ENCODE measurements at places on chromosomes 11 and 22. TPM values are rescaled to one million over a fixed set of nuclear protein-coding genes. Genes with fewer than 3 reads are reported as not detected.

GRCh38 chr11:111097191-111097590 is 148.3 kb upstream of the POU2AF2 start:
- peak; percentile 91 for DNase-seq

The CLDN5 gene
- 70.1 TPM for total RNA-seq

DNA sequence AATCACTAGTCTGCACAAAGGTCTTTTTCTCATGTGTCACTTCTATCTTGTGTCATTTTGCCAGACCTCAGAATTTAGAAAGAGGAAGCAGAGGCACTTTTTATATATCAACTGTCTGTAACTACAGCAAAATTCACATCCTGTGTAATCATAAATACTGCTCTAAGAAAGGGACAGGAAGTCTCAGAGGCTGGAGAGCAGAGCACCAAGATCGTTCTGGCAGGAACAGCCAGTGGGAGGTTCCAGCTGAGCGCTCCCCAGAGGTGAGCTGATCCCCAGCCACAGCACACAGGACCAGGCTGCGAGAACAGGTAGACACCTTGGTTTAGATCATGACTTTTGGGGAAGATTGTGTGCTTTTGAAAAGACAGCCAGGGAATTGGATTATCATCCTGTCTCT is at the start of gene MS4A7:
TSS of gene MS4A7 (plus strand) at position 179 of the 400 bp plus-strand sequence. CDS start 4,610 bp downstream, outside the sequence.
- DNase-seq = peak; percentile 85

DNA sequence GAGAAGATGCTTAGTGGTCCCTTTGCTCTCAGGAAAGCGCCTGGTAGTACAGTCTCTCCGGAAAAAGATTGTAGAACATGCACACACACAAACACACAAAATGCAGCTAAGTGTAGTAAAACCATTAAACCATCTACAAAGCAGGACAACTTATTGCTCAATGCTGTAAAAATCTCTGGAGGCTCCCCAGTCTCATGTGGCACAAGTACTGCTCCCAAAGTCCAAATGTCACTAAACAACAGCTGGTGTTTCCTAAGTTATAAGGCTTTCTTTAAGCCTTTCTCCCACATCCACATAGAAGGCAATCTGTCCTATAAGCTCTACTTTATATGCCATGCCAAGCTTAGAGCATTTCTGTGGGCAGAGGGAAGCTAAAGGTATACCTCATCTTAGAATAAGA is 32.9 kb downstream of the CDON start:
- no peak for DNase-seq

GRCh38 chr11:97123237-97123636 is 733.4 kb downstream of the JRKL start:
- DNase-seq = no peak

The ANO5 gene
- total RNA-seq = 2.3 TPM

The PLA2G3 gene
- total RNA-seq = not detected

- DNase-seq = peak; percentile 89
Measured at GRCh38 chr11:75388386-75389275, 10.7 kb upstream of the RPS3 start.

DNA sequence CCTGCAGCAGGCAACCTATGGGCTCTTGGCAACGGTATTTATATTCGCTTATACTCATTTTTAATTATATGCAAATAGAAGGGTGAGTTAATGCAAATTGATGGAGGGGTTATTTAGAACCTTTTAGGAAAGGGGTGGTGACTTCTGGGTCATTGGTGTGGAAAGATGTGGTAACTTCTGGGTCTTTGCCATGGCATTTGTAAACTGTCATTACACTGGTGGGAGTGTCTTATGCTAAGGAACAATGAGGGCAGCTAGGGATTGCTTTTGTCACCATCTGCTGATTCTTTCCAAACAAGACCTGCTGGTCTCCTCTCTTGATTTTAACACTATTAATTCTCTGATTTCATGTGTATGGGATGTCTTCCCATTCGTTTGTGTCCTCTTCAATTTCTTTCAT is 11.7 kb upstream of the KAT5 start:
- no peak for DNase-seq

GRCh38 chr11:65918211-65919140 is at the start of gene C11orf68:
Gene C11orf68 (minus strand): TSS chr11:65919062. CDS start chr11:65919031, 31 bp downstream.
- DNase-seq = no peak

The FRMD8 gene
- 19.0 TPM for total RNA-seq

The NUMA1 gene
- 129 TPM for total RNA-seq

DNA sequence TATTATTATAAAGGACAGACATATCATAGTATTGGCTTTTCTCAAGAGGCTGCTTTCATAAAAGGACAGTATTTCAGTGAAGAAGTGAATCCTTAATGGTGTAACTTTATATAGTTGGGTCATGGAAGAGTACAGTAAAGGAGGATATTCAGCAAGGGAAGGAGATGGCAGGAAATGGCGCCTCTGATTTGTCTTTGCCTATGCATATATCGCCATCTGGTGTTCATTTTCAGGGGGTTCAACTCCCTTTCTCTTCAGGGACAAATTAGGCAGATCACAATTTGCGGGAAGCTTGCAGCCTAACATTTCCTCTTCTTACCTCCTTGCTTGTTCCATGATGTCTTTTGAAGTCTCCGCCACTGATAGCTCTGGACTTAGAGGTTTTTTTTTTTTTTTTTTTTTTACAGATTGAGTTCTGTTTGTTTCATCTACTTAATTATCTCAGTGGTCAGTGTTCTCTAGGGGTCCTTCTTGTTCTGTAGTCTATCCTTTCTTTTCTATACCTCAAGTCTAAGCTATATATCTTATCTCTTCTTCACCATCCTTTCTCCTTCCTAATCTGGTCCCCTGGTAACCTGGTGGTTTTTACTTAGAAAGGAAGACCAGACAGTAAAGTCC is 21.8 kb upstream of the RRM1 start:
- no peak for DNase-seq

The SNRPD3 gene
- total RNA-seq = 54.0 TPM

The CDKN1C gene
- total RNA-seq = 23.6 TPM

The SH3BP1 gene
- 7.4 TPM for total RNA-seq

The RBFOX2 gene
- 114 TPM for total RNA-seq

DNA sequence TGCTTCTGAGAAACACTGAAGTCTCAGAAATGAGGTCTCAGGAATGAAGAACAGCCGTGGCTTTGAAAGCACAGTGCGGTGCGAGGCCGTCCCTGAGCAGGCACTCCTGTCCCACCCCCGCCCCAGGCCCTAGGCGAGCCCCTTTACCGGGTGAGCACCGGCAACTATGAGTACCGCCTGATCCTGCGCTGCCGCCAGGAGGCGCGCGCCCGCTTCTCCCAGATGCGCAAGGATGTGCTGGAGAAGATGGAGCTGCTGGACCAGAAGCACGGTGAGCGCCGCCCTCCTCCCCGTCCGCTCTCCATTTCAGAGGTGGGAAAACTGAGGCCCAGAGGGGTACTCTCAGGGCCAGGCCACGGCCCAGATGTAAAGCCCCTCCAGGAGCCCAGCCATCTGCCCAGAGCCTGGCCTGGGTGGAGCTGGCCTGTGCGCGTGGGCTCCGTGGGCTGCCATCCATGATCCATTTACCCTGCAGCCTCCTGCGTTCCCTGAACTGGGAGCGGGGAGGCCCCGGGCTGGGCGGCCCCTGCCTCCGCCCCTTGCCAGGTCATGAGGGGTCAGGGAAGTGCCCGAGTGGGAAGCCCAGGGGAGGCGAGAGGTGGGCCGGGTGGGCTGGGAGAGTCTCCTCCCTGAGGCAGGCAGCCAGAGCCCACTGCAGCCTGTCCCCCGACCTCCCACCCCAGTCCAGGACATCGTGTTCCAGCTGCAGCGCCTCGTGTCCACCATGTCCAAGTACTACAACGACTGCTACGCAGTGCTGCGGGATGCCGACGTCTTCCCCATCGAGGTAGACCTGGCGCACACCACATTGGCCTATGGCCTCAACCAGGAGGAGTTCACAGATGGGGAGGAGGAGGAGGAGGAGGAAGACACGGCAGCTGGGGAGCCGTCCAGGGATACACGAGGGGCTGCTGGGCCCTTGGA is 9.5 kb downstream of the SLC16A8 start:
- no peak for DNase-seq

The HEPN1 gene
- 0.28 TPM for total RNA-seq

GRCh38 chr22:50469377-50470305 is 5.2 kb downstream of the SBF1 start:
- no peak for DNase-seq

DNA sequence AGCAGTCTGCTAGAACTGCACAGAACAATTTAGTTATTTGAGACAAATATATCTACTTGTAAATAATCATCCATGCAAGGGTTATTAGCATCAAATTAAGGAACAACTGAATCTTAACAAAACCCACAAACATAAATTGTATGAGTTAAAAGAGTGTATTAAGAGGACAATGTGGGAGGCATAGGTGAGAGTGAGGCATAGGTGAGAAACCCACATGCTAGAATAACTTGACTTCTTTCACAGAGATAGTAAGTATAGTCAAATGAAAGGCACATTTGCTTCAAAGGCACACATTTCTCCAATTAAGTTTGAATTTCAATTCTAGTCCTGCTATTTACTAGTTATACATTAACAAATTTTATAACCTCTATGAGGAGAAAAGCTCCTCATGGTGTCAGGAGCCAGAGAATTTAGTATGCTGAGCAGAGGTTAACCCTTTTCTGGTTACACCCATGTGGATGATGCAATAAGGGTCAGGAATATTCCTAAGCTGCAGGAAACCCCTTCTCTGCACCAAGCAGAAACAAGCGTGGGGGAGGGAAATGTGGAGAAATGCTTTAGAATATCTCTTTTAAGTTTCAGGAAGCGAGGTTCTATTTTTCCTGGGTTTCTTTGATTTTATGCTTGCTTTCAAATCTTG is 264.2 kb downstream of the GRM5 start:
- DNase-seq = no peak

The MAP6 gene
- total RNA-seq = 11.6 TPM

GRCh38 chr22:41857155-41857859 is 24.4 kb downstream of the SREBF2 start:
- no peak for DNase-seq

GRCh38 chr11:117834068-117834810 is 9.7 kb upstream of the FXYD2 start:
- DNase-seq = no peak

The ARCN1 gene
- 176 TPM for total RNA-seq

DNA sequence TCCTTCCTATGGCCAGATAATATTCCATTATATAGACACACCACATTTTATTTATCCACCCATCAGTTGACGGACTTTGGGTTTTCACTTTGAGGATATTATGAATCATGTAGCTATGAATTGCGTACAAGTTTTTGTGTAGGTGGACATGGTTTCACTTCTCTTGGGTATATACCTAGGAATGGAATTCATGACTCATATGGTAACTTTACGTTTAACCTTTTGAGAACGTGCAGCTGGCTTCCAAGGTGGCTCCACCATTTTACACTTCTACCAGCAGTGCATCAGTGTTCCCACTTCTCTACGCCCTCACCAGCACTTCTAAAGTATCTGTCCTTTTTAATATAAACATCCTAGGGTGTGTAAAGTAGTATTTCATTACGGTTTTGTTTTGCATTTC is 112.0 kb downstream of the PLEKHA7 start:
- DNase-seq = no peak

The NXPE1 gene
- not detected for total RNA-seq

The NPAS4 gene
- 6.5 TPM for total RNA-seq

The PLAAT3 gene
- total RNA-seq = 31.8 TPM

GRCh38 chr11:22786475-22786874 is 43.1 kb downstream of the SVIP start:
- no peak for DNase-seq

DNA sequence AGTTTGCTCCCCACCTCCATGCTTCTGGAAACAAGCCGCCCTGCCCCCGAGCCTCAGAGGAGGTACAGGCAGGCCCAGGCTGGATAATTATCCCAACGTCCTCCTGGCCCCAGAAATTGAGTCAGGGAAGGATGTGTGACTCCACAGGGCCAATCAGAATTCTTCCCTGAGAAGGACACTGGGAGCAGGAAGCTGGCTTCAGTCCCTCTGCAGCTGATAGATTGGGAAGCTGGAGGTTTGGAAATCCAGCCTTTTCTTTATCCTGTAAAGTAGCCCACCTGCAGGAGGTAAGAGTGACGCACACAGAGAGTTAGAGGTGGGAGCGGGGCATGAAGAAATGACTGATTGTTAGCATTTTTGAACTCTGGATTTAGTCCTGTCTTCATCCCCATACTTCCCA is 97.5 kb upstream of the CD82 start:
- DNase-seq = no peak

The OOSP1 gene
- not detected for total RNA-seq

DNA sequence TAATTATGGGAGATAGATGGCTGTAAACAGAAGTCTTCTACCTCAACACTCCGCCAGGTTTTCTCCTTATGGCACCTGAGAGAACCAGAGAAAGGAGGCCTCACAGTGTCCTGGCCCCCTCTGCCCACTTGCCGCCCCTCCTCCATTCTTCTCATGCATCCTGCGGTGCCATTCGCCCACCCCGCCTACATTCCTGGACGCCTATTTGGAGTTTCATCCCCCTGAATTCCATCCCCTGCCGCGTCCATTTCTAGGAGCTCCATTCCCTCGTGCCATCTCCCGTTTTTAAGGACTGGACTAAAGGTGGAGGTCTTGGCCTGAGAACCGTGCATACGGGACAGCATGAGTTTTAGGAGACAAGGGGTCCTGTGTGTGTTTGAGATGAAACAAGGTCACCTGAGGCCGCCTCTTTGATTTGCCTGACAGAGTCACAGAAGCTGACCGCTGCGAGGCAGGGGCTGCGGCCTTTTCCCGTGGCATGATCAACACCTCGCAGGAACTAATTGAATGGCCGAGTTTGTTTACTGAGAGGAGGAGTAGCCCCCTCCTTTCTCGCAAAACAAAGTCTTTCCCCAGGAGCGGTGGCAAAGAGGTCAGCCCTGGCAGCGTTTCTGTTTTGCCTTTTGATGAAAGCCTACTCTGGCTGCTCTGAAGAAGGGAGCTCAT is 246.2 kb downstream of the ST3GAL4 start:
- peak; percentile 45 for DNase-seq

DNA sequence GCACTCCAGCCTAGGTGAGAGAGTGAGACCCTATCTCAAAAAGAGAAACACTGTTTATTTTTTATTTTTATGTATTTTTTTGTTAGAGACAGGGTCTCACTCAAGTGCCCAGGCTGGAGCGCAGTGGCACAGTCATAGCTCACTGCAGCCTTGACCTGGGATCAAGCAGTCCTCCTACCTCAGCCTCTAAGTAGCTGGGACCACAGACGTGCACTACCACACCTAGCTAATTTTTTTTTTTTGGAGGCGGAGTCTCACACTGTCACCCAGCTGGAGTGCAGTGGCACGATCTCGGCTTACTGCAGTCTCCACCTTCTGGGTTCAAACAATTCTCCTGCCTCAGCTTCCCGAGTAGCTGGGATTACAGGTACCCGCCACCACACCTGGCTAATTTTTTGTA is 6.4 kb downstream of the RBX1 start:
- no peak for DNase-seq

DNA sequence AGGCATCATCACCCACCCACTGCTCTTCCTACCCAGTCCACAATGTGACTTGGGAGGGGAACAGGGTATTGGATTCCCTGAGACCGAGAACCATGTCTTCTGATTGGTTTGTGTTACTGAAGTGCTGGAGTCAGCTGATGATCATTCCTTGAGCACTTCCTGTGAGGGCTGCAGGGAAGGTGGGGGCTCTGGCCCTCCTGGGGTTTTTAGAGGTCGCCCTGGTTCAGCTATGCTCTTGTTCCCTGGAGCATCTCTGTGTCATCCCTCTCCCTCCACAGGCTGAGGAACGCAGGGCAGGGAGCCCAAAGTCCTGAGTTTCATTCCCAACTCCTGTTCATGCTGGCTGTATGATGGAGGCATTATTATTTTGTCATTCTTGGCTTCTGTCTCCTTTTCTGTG is 6.7 kb downstream of the ZC3H7B start:
- no peak for DNase-seq
